ENCODE measurements at places on chromosomes 7 and 10.

DNA sequence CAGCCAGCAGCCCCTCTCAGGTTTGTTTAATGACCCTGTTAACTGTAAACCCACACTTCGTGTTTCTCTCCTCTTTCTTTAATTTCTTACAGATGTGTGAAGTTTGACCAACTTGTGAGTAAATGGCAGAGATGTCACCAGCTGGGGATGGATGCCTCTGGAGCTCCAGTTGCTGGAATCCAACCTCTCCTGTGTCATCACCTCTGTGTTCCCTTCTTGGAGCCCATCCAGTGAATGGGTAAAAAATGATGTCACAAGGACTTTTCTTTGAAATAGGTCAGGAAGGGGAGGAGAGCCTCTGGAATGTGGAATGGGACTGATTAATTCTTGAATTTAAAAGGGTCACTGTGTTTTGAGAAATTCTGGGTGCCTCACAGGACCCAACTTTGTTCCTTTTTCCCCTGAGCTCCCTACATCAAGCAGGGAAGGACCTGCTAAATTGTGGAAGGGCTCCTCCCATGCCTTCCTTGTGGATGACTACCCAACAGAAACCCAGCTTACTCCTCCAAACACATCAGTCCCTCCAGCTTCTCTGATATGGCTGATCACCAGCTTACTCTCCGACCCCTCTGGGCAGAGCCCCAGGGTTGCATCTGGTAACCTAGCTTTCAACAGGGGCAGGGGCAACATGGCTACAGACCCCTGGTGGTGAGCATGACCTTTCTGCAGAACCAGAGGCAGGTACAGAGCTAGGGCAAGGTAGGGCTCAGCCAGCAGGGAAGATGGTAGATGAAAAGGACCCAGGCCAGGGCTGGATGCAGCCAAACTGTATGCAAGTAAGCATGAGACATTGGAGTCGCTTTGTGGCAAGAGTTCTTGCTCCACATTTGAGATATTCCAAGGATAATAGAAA lies 67.5 kb downstream of the STRA8 start:
- DNase-seq = no peak

DNA sequence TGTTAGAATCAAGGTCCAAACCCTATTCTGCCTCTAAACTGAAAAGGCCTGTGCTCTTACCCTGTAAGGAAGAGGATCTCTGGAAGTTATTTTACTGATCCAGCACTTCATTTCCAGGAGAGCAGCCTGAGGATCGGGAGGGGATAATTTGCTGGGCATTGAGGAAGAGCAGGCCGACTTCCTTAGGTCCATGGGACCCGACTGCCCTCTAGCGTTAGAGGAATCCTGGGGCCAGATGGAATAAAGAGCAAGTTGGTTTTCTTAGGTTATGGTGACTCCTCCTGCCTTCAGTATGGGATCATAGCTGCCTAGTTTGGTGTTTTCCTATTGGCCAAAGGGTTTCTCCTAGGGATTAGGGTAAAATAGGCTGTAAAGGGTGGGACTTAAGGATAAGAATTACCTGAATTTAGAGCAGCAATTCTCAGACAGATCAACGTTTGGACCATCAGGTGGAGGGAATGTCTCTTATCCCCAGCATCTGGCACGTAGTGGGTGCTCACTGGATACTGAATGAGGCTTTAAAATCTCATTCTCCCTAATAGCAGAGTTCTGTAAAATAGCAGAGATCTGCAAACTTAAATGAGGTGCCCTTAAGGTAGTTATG lies 40.0 kb upstream of the SORBS1 start:
- DNase-seq = peak; percentile 23

- DNase-seq = no peak
These were observed 3.6 kb downstream of the GIMAP4 start for GRCh38 chr7:150570556-150571465.

DNA sequence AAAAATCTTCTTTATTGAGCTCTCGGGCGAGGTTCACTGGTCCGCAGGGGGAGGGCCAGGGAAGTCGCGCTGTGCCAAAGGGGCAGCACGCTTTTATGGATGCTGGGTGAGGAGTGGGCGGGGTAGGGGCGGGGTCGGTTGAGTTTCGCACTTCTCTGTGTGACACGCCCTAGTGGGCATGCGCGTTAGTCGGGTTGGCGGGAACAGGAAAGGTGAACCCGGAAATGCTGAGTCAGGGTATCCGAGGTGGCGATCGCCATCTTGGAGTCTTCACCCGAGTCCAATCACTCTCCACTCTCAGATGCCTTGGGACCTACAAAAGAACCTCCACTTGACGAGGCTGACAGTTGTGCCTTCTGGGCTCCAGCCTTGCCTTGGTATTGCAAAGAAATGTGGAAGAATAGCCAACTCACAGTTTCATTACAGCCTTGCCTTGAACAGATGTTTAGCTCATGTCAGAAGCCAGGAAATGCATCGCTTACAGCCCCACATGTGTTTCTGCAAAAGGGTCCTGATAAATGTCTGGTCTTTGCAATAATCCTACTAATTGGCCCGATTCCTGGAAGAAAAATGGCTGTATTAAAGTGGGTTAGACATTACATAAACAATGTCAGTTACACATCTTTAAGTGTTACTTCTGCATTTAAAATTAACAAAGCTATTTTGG lies 64.1 kb downstream of the AHR start:
- no peak for DNase-seq

- no peak for DNase-seq
These were observed 107.3 kb upstream of the PDCD4 start for GRCh38 chr10:110764378-110764777.

- no peak for DNase-seq
These were observed 118.0 kb downstream of the OTUD1 start for GRCh38 chr10:23556727-23557440.

GRCh38 chr10:34185998-34186397 lies 629.1 kb downstream of the PARD3 start:
- DNase-seq = no peak

GRCh38 chr7:68187532-68187931 lies 1190.9 kb downstream of the TYW1 start:
- no peak for DNase-seq

DNA sequence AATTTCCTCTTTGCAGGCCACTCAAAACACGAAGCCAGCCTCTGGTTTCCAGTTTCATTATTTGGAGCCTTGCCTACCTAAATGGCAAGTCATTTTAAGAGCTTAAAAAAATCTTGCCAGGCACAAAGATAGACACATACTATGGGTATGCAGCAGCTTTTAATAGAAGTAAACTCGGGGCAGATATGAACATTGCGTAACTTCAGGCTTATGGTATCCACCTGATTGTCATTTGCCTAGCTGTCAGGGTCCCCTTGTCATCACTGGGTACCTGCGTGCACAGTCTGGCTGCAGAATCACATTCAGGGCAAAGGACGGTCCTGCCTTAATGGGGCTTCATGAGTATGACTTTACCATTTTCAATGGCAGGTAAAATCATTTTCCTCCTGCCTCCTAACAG lies 466.1 kb upstream of the NRP1 start:
- no peak for DNase-seq

DNA sequence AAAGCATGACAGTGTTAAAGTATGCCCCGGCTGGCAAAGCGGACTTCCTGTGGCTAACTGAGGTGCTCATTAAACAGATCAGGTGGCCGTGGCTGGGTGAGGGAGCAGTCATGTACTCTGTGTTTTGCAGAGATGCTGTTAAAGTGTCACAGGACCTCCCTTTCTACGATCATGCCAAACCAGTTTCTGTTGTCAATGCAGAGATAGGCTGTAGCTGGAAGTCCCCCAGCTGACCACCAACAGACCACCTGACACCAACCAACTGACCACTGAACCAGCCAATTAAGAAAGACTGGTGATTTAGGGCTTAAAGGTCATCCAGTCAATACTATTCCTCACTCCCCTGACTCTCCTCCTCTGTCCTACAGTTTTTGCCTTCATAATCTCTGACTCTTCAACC lies 431.1 kb upstream of the LRGUK start:
- no peak for DNase-seq

DNA sequence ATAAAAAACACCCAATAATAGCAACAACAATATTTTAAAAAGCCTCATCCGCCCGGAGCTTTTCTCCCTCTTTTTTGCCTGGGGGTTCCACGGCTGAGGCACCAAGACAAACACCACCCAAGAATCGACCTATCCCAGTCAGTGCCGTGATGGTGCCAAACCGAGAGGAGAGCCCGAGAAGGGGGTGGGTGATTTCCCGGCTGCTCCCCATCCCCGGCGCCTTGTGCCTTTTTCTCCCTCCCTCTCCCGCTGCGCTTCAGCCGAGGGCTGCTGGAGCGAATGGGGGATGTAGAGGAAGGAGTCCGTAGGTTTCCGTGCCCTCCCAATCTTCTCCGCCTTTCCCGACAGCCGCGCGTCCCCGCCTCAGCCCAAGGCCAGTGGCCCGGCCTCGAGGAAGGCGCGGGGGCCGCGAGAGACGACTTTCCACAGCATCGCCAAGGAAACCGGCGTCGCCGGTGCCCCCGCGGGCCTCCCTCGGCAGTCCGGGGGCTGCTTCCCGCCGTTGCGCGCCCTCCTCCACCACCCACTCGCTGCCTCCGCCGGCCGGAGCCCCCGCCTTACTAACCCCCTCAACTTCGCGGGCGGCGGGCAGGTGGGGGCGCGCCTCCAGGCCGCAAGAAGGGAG lies 1.3 kb downstream of the EGR2 start:
- DNase-seq = no peak

GRCh38 chr7:30164567-30164966 lies 29.8 kb downstream of the MTURN start:
- no peak for DNase-seq

DNA sequence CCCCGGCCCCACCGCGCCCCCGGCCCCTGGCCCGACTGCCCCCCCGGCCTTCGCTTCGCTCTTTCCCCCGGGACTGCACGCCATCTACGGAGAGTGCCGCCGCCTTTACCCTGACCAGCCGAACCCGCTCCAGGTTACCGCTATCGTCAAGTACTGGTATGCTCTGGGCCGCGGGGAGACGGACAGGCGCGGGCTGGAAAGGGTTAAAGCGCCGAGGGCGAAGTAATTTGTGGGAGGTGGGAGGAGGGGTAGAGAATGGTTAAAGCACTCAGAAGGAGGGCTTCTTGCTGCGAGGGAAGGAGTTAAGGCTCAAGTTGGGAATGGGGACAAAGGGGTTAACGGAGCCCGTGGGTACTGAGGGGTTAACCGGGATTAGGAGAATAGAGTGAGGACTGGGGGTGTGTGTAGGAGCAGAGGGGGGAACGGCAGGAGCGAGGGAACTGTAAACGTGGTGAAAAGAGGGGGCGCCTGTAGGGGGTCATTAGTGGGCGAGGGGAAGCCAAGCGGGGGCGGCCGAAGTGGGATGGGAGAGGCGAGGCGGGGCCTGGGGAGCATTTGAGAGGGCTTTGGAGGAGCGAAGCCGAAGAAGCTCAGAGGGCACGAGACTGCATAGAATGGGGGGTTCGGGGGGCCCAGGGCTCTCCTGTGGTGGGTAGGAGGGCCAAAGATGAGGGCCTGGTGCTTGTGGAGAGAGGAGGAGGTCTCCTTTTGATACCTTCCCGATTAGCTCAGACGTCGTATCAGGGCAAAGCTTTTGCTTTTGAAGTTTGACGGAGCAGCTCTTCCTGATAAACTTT lies 605 bp downstream of the SUFU start:
- DNase-seq = peak; percentile 24

- no peak for DNase-seq
These were observed 83.9 kb downstream of the BAMBI start for GRCh38 chr10:28761084-28761846.

GRCh38 chr10:63093227-63093626 lies 39.9 kb upstream of the NRBF2 start:
- DNase-seq = no peak

Data from amygdala (tissue), 56 donors.